ENCODE measurements at places on chromosomes 1 and 21.

- DNase-seq, result no peak
Observed at GRCh38 chr1:21045351-21045750, 131.3 kb downstream of the EIF4G3 start.

DNA sequence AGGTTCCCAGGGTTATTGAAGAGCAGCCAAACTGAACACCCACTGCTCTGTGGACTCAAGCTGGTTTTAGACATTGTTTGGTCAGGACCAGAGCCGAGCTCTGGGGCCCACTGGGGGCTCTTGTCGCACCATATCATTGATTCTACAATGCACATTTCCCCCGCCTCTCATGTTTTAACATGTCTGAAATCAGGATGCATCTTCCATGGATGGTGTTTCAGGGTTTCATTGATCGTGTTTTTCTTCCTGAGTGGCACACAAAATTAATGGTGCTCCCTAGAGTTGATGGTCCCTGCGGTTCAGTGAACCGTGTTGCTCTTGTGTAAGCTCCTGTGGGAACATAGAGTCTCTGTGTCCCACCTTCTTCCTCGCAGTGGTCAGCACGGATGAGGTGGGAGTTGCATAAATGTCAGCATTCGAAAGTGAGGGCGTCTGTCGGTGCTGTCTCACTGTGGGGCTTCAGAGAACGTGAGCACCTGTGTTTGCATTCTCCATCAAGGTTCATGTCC is 38.3 kb downstream of the GALNT2 start:
- no peak for DNase-seq

- no peak for DNase-seq
Observed at GRCh38 chr1:62318756-62319544, at the start of gene KANK4. Gene KANK4, minus strand, starts transcription at chr1:62319434. Its CDS starts 37,870 bp downstream, at chr1:62281564.

DNA sequence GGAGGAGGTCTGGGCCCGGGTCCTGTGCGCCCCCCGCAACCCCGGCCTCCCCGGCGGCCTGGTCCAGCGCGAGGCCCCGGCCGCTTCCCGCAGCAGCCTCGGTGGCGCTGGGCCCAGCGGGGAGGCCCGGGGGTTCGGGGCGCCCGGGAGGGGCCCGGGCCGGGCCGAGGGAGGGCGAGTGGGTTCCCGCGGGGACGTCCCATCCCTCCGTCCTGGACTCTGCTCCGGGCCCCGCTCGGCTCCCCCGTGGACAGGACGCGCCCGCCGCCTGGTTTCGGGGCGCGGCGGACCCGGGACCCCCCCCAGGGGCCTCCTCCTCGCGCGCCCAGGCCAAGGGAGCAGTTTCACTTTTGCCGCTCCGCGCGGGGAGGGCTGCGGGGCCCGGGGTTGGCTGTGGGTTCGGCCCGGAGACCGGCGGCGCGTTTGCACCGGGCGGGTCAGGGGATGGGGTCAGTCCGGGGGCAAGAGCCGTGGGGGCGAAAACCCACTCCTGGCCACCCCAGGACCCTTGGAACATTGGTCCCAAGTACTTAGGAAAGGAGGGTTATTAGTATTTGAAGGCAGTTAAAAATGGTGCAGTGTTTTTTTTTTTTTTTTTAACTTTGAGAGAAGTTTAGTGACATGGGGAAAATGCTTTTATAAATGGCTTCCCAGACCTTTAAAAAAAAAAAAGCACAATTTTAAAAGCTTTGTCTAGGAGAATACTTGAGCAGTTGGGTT is 677 bp downstream of the AGPAT3 start:
- DNase-seq, result no peak

DNA sequence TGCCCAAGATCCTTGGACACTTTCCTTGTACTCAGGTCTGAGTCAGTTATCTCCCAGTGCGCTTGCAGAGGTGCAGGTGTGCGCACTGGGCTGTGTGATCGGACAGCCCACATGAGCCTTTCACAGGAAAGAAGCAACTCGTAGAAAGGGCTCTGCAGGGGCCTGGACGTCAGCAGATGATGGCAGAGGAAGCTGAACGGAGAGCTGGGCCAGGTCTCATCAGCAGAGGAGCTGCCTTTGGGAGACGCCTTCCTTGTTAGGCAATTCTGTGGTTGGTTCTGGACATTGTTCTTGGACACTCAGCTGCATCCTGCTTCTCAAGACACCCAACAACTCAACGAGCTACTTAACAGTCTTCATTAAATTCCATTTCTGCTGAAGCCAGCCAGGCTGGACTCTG is 7.5 kb upstream of the PROK1 start:
- no peak for DNase-seq

DNA sequence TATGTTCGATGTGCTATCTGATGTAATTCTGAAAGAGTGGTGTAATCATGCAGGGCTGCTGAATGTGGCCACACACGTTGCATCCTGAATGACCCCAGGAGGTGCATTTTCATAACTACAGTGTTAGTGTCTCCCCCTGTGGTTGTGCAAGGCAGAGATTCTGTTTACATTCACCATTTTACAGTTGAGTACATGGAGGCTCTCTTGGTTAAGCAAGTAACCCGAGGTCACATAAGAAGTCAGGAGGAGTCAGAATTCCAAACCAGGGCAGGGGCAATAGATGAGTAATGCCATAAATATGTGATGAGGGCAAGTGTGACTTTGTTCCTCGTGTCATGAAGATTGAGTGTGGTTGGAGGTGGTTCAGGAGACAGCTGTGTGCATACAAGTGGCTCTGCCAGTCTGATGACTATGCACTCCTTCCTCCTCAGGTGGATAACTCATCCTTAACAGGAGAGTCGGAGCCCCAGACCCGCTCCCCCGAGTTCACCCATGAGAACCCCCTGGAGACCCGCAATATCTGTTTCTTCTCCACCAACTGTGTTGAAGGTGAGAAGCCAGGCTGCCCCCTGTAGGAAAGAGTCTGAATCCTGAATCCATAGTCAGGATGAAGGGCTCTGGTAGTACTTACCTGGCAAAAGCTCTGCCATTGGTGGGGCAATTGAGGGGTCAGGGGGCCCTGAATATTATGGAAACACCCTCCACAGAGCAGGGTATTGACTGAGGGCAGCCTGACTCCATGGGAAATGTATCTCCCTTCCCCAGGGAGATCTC is 9.3 kb downstream of the ATP1A2 start:
- no peak for DNase-seq

GRCh38 chr21:34695434-34695833 is 26.6 kb downstream of the CLIC6 start:
- DNase-seq, result no peak

DNA sequence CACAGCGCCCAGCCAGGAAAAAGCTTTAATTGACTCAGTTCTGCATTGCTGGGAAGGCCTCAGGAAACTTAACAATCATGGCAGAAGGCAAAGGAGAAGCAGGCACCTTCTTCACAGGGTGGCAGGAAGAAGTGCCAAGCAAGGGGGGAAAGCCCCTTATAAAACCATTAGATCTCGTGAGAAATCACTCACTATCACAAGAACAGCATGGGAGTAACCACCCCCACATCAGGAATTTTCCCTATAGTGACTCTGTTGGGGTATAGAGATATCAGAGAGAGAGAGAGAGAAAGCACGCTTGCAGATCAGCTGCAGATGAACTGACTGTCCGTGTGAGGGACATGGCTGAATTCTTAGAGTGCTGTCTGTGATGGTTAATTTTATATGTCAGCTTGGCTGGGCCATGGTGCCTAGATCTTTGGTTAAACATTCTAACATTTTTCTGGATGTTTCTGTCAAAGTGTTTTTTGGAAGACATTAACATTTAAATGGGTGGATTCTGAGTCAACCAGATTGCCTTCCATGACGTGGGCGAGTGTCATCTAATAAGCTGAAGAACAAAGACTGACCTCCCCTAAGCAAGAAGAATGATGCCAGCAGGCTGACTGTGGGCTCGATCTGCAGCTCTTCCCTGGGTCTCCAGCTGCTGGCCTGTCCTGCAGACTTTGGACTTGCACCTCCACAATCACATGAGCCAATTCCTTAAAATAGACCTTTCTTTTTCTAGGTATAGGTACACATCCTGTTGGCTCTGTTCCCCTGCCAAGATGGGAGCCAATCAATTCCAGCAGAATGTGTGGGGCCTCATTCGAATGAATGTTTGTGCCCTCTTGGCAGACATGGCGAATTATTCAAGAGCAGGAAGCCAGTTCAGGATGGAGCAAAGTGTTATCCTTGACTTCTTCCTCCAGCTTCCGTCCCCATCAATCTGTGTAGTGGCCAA is 21.4 kb upstream of the CPT2 start:
- no peak for DNase-seq

Data from glomerular endothelial cell (primary cell).